Stimulated activated CD8-positive, alpha-beta memory T cell treated with anti-CD3 and anti-CD28 coated beads, Interleukin-7, amount 100 ng/mL, for 1 hour (primary cell): ENCODE measurements at places on chromosomes 2 and 18.
A peak's percentile ranks its signal among the peaks of the same experiment; 100 is the strongest.

DNA sequence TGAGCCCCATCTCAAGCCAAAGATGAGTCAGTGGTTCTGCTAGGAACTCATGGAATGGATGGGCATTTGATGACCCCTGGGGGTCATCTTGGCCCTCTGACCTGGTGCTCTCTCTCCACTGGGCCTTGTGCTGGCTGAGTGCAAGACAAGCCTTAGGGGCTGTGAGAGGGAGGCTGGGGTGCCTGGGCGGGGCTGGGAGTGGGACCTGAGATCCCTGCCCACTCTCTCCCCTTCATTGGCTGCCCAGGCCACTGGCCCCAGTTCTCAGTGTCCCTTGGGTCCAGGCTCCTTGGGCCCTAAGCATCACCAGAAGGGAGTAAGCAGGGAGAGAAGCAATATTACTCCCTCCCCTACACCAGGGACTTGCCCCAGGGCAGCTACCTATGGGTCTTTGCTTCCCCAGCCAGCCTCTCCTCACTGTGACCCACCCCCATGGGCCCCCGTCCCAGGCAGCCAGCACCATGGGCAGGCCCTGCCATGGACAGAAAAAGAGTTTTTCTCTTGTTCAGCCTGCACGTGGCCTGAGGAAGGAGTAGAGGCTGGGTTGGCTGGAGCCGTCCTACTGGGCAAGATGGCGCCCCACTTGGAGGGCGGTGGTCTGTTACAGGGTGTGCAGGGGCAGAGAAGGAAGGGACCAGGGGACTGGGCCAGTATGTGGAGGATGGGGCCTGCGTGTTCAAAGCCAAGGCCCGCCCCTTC, 33.6 kb downstream of the ATOH8 start:
- no peak for DNase-seq

DNA sequence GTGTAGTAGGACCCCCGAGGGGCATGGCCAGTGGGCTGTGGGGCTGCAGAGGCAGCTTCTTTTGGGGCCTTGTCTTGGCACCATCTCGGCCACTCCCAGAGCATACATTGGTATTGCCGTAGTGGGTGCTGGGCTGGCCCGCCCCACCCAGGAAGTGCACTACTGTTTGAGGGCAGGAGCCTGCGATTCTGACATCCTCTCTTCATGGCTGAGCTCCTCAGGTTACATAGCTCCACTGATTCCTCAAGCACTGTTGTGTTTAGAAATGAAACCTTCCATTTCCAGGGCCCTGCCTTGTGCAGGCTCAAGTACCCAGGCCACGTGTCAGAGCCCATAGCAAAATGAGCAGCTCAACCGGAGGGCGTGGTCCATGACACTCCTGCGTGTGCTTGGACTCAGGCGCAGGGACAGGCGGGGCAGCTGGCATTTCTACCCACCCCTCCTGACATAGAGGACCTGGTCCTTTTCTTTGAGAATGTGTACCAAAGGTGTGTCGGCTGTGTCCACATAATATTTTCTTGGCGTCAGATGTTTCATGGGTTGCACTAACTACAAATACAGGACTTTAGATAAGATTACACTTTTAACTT, 67.9 kb downstream of the DGKD start:
- DNase-seq: no peak

DNA sequence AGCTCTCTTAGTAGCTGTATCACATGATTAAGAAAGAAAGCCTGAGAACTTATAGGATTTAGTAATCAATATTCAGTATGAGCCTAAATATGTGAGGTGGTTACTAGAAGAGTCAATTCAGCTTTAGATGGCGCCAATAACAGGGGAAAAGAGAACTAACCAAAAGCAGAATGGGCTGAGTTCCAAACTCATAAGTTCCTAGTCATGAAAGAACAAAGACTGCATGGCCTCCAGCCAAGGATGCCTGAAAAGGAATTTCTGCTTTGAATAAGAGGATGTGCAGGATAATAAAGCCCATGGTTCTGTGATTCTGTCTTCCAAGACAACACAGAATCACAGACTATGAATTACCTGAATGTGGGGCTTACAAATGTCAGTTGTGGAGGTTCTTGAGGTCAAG, 196.5 kb downstream of the SATB2 start:
- no peak for DNase-seq

- DNase-seq: no peak
Measured at GRCh38 chr2:168147830-168148794, 99.3 kb downstream of the STK39 start.

GRCh38 chr2:42385225-42385624, 24.2 kb upstream of the COX7A2L start:
- no peak for DNase-seq

- no peak for DNase-seq
Measured at GRCh38 chr2:79453918-79454317, 58.9 kb upstream of the CTNNA2 start.

GRCh38 chr18:78972385-78972918, 7.2 kb upstream of the SALL3 start:
- DNase-seq: no peak

GRCh38 chr2:134976074-134976702, 57.6 kb downstream of the CCNT2 start:
- no peak for DNase-seq

- no peak for DNase-seq
Measured at GRCh38 chr2:241722896-241723454, 11.5 kb upstream of the D2HGDH start.

- no peak for DNase-seq
Measured at GRCh38 chr2:65867446-65867845, 435.0 kb upstream of the SPRED2 start.

- DNase-seq: no peak
Measured at GRCh38 chr2:31275976-31276375, 42.0 kb downstream of the EHD3 start.

GRCh38 chr2:199457147-199458008, at the start of gene SATB2:
Gene SATB2, minus strand, starts transcription at chr2:199457939. Its CDS starts 1,902 bp downstream, at chr2:199456037.
- DNase-seq: no peak

GRCh38 chr2:143674051-143674450, 544.8 kb downstream of the ARHGAP15 start:
- DNase-seq: no peak

DNA sequence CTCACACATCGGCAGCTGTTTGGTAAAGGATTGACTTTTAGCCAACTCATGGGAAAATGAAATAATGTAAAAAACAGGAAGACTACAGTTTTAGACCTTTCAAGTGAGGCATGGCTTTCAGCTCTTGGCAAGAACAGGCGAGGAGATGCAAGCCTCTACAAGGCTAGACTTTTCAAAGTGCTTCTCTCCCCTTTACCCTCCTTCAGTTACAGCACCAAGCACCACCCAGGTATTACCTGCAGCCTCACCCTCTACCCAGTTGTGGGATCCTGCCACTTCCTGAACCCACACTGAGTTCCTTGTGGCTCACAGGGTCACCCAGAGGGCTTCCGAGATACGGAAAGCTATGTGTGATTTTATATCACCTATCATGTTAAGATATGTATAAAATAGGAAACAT, 14.7 kb downstream of the UGT1A10 start:
- DNase-seq: no peak

GRCh38 chr18:61842146-61842545, 50.7 kb downstream of the RNF152 start:
- no peak for DNase-seq

DNA sequence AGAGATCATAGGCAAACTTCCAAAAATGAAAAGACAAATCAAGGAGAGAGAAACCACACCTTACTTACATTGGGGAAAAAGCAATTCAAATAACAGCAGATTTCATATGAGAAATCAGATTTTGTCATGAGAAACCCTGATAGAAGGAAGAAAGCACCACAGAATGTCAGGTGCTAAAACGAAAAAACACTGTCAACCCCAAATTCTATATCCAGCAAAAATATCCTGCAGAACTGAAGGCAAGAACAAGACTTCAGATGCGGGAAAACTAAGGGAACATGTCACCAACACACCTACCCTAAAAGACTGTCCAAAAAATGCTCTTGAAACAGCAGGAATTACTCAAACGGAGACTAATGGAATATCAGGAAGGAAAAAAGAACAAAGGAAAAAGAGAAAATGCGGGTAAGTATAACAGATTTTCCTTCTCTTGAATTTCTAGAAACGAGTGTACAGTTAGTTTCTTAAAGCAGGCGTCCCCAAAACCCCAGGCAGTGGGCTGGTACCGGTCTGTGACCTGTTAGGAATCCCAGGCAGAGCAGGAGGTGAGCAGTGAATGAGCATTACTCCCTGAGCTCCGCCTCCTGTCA, 7.3 kb upstream of the ID2 start:
- DNase-seq: no peak

DNA sequence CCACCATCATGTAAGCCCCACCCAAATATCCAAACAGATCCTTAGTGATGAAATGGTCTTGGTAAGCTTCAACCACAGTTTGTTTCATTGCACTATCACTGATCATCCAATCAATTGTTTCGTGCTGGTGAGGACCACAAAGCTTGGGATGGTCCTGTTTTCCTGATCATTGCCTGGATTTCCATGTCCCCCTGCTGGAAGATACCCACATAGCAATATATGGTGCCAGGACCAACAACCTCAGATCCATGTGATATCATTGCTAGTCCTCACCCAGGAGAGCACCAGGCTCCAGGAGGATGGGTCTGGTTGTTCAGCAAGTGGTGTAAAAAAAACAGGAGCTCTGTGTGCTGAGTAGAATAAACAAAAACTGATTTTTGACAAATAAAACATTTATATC, 206.5 kb upstream of the SH3BP4 start:
- DNase-seq: no peak

DNA sequence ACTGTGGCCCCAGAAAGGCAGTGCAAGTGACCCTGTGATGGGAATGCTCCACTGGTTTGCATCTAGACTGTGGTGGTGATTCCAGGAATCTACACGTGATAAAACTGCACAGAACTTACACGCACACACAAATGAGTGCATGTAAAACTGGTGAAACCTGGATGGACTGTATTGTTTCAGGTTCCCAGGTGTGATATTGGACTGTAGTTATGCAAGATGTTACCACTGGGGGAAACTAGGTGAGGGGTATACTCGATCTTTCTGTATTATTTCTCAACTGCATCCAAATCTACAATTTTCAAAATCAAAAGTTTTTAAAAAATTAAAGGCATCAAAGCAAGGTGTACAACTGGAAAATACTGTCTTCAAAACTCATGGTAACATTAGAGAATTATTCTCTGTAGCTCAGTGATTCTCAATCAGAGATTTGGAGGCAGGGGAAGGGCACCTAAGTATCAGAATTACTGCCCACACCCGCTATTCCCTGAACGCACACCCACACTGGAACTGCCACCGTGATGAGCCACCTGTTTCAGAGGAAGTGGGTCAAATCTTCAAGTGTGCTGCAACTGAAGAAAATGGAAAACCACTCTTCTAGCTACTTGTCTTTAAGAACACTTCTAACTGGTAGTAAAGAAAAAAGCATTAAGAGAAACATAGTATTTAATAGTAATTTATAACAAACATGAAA, 26.7 kb downstream of the PTPN2 start:
- no peak for DNase-seq

DNA sequence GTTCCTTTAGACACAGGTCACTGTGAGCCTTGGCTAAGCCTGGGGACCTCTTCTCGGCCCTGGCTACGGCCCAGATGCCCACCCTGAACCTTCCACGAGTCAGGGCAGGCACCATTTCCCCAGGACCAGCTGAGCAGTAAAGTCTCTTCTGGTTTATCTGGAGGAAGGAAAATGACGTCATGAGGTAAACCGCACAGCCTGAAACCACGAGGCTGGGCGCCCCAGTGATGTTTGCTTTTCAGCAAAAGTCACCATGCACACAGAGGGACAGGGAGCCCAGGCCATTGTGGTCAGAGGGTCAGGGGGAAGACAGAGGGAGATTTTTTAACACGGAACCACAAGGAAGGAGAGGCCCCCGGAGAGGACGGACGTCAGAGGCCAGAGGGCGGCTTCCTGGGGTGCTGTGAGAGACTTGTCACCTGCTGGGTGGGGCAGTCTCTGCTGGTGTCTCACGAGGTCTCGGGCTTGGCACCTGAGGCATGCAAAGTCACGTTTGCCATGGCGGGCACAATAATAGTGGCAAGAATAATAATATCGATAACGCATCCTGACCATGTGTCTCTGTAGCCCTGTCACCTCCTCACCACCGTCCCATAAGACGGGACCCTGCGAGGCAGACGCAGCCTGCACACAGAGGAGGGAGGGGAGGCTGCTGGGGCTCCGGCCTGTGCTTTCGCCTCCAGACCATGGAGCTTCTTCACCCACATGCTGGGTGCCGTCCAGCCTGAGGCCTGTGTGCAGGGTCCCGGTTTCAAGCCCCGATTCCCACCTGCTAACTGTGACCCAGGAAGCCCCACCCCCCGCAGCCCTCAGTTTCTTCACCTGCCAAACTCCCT, 33.2 kb upstream of the FOSL2 start:
- DNase-seq: peak; percentile 62
